ENCODE measurements at places on chromosomes 7 and 10. TPM values are rescaled to one million over a fixed set of nuclear protein-coding genes. Genes with fewer than 3 reads are reported as not detected.

The TM9SF3 gene
- 20.3 TPM for polyA plus RNA-seq

The SPDYE1 gene
- polyA plus RNA-seq: not detected

The ANKRD1 gene
- polyA plus RNA-seq: 7.4 TPM

GRCh38 chr7:99731638-99732374 is 3.2 kb downstream of the CYP3A7 start:
- no peak for DNase-seq

DNA sequence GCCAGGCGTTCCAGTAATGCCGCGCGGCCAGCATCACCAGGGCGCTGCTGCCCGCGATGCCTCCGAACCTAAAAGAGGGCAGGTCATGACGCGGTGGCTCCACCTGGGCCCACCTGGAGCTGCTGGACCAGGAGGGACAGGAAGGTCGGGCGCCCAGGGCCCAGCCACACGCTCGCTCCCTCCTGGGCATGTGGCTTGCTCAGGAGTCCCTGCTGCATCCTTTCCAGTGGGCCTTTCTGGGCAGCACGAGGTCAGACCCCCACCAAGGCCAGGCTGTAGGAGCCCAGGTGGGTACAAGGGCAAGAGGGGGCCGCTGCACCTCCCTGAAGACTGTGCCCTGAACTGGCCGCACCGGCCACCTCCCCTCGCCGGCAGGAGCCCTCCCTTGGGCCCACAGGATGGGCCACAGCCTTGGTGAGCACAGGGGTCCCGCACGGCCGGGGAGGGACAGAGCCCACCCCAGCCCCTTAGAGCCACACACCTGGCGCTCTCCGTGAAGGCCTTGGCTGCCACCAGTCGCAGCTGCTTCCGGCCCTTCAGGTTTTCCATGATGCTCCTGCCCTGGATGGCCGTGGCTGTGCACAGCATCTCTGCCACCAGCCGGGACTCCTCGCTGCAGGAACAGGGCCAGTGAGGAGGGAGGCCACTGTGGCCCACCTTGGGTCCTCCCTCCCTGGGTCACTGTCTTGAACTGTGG is 43.2 kb downstream of the CFAP46 start:
- DNase-seq: no peak

GRCh38 chr7:50330696-50331095 is 26.2 kb downstream of the IKZF1 start:
- no peak for DNase-seq
